ENCODE measurements at places on chromosomes 3 and 15.

DNA sequence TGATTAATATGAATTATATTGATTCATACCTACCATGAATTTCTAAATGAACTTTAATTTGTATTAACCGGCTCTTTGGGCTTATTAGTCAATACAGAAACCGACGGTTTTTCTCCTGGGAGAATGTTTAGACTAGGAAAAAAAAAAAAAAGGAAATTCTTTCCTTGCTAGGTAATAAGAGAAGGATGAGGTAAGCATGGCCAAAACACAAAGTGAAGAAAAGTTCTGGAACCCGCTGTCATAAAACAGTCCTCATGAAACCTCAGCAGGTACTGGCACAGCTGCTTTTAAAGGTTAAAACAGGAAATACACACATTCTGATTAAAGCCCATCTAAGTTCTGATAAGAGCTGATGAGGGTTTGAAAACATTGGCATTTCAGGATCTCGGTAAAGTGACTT is 30.8 kb upstream of the PSTPIP1 start:
- no peak for DNase-seq

DNA sequence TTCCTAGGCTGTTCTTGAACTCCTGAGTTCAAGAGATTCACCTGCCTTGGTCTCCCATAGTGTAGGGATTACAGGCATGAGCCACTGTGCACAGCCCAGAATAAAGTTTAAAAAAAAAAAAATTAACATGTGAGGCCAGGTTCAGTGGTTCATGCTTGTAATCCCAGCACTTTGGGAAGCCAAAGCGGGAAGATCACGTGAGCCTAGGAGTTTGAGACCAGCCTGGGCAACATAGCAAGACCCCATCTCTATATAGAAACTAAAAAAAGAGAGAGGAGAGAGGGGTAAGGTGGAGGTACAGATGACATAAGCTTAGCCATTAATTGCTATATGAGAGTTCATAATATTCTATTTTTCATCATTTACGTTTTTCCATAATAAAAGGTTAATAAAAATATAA is 21.5 kb downstream of the ZNF148 start:
- DNase-seq, result no peak

GRCh38 chr3:45109771-45110508 is 36.2 kb downstream of the CDCP1 start:
- DNase-seq, result no peak

GRCh38 chr3:50251220-50251619 is 15.2 kb downstream of the GNAI2 start:
- DNase-seq, result no peak
